GDM1 (cell line): ENCODE measurements at places on chromosomes 3 and 15.
A peak's percentile ranks its signal among the peaks of the same experiment; 100 is the strongest.

GRCh38 chr3:70873686-70874085 is 561.2 kb upstream of the MDFIC2 start:
- DNase-seq: no peak

GRCh38 chr3:52238761-52239701 is at the start of gene TWF2:
TSS of gene TWF2 (minus strand) at chr3:52239158. CDS start at chr3:52239016, 142 bp downstream.
- peak; percentile 87 for DNase-seq

DNA sequence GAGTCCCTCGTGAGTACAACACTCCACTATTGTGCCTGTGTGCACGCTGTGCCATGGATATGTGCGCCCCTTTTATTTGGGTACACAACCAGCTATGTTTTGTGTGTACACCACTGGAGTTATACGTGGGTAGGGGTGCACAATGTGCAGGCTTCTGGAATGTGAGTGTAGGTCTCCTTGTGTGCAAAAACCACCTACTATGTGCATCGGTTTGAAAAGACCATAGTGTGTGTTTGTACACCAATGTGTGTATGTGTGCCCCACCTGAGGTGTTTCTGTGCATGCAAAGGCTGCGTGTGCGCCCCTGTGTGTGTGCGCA is 86.4 kb upstream of the ALDH1L1 start:
- DNase-seq: no peak

- DNase-seq: no peak
These were observed 24.1 kb downstream of the CACNA1D start for GRCh38 chr3:53518495-53518981.

DNA sequence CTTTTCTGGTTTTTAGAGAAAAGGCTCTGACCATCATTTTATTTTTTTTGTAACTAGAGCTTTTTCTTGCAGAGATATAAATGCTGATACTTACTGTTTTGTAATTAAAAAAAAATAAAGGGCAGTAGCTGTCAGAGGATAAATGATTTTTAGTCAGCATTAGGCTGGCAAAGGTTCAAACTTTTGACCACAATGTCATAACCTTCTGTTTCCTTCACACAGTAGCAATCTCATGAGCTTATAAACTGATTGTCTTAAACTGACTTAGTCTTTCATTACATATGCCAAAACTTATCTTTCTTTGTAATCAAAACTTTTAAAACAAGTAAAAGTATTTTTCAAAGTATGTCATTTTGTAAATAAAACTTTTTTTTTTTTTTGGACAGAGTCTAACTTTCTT is 841.9 kb downstream of the OTOL1 start:
- DNase-seq: no peak

DNA sequence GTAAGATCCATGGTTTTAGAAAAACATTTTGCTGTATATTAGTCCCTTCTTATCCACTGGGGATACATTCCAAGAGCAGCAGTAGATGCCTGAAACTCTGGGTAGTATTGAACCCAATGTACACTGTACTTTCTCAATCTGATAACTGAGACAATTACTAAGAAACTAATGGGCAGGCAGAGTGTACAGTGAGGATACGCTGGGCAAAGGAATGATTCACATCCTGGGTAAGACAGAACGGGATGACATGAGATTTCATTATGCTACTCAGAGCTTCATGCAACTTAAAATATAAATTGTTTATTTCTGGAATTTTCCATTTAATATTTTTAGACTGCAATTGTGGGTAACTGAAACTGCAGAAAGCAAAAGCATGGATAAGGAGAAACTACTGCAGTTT is 46.2 kb upstream of the TEX55 start:
- no peak for DNase-seq

- no peak for DNase-seq
These were observed 77.4 kb downstream of the ANXA2 start for GRCh38 chr15:60320365-60320764.

DNA sequence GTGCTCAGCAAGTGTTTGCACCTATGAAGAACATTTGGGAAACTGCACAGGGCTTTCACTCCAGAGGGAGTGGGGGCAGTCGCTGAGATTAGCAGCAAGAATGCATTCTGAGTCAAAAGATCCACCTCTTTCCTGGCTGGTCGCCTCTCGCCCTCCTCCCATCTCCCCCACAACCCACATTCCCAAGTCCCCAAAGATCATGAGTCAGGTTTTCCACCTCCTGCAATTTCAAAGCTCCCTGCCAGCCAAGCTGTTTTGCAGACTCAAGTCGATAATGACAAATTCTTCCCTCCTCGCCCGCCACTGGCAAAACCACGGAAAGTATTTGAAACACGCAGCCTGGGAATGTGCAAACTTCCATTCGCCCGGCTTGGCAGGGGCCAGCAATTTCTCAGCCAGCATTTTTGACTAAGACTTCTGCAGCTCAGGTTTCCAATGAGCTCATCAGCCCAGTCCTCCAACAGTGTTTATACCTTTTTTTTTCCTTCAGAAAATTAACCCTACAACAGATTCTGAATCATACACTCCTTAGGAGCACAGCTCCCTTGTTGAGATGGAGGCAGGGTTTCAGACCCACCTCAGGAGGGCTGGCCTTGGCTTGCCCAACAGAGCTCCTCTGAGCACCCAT is 181.4 kb downstream of the SMAD6 start:
- DNase-seq: no peak

DNA sequence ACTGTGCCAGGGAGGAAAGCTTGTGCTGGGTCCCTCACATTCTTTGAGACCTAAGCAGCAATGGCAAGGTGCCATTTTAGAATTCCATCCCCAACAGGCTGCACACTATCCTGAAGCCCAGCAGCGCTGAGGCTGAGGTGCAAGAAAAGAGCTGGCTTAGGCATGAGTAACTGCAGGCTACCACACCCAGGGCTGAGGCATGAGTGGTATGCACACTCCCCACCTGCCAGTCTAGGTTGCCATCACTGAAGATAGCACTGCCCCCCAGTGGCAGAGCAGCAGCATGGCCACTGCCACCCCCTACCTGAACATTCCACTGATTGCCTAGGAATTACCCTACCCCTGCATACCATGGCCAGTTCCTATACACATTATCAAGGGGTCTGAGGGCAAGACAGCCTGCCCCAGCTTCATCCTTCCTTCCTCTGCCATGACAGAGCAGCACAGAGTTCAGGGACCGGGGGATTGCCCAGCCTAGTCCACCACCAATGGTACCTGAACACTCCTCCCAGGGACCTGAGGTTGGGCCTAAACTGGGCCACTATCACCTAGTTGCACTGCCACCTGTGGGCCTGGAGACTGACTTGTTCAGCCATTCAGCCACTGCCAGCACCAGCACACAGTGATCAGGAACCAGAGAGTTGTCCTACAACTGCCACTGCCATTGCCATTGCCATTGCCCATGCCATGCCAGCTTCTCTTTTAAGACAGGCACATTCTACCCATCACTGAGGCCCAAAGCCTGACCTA is 129.8 kb downstream of the SATB1 start:
- DNase-seq: peak; percentile 90

DNA sequence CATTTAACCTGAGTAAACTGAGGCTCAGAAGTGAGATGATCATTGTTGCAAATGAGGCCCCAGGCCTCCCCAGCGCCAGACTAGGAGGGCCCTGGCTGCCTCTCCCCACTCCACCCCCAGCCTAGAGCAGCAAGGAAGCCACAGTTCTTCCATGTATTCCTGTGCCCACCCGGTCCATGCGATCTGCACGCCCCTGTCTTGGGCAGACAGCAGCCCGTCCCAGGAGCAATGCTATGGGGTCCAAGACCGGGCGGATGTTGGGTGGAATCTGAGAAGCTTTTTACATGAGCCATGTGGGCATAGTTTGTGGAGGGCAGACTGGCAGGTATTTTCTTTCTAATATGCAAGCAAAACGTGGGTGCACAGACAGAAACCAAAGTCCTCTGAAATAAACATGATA is 15.1 kb downstream of the SH2D7 start:
- DNase-seq: no peak

GRCh38 chr15:56537881-56538280 is 72.9 kb upstream of the MNS1 start:
- DNase-seq: no peak

- DNase-seq: no peak
These were observed 908.2 kb upstream of the NR2F2 start for GRCh38 chr15:95422255-95422654.

DNA sequence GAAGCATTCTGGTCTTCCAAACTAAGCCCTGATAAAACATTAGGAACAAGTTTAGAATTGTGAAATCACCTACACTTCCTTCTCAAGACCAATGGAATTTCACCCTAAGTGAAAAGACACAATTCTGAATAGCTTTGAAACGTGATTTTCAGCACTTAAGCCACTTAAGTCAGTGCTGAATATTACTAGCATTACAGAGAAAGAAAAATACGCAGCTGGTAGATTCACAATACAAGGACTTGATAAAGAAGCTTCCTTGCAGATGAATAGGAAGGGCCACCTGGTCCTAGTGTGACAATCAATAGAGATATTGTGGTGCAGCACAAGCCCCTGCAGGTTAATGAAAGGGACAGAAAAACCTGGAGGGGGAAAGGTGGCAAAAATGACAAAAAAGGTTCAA is 353.1 kb upstream of the ALCAM start:
- DNase-seq: no peak

- no peak for DNase-seq
These were observed 23.2 kb downstream of the MRPS25 start for GRCh38 chr3:15041950-15042349.

DNA sequence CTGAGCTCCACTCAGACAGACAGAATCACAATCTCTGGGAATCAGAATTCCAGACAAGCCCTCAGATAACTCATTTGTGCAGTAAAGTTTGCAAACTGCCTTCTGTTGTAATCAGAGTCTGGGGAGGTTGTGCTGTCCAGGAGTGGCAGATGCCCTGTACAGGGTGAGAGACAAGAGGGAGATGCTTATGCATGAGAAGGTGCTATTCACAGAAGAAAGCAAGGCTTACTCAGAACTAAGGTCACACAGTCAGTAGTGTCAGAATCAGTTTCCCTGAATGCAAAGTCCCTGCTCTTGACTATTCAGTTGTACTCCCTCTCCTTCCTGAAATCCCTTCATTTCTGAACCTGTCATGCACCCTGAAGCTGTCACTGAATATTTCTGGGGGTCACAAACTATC is 43.7 kb downstream of the SRPRB start:
- no peak for DNase-seq

DNA sequence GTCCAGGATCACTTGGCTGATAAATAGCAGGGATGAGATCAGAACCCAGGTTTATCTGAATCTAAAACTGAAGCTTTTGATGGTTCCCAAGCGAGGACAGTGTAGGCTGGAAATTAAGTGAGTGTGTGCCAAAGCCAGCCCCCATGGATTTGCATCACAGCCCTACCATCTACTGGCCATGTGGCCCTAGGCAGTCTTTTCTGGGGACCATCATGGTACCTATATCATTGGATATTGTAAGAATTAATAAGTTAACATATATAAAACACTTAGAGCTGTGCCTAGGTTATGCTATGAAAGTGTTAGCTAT is 32.8 kb upstream of the SSR3 start:
- DNase-seq: no peak

DNA sequence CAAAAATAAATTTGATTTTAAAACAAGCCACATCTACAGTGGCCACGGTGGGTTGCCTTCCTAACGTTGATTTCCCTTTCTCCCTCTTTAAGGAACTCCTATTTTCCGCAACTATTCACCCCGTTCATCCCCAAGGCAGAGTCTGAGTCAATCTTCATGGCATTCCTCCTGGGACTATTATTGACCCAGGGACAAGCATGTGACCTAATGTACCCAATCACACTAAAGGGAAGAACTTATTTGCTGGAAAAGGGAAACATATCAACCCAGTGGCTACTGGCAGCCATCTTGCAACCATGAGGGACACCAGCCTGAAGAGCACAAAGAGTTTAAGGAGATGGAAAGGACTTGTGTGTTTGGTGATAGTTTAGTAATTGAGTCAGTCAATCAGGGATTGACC is 55.4 kb upstream of the ARHGEF3 start:
- no peak for DNase-seq

DNA sequence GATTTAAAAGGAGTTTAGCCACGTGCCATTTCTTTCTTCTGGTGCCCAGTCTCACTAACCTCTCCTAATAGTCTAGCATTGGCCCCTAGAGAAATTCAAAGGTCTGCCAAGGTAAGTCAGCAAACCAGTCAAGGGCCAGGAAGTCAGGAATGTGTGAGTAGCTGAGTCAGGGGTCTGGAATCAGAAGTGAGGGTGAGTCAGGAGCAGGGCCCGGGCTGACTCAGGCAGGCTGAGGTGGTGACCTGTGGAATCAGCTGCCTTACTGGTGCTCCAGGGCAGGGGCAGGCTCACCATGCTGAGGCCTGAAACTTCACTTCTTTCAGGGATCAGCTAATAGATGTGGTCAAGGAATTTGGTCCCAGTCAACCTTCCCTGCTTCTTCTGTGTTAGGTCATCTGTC is 105.8 kb upstream of the MYZAP start:
- DNase-seq: no peak

- no peak for DNase-seq
These were observed 20.9 kb upstream of the SSUH2 start for GRCh38 chr3:8665407-8665896.

- DNase-seq: no peak
These were observed 291.3 kb upstream of the TRIM42 start for GRCh38 chr3:140386357-140387100.

- no peak for DNase-seq
These were observed 26.6 kb downstream of the EHD4 start for GRCh38 chr15:41945731-41946130.

- DNase-seq: no peak
These were observed 225.6 kb upstream of the LMCD1 start for GRCh38 chr3:8276056-8276455.

DNA sequence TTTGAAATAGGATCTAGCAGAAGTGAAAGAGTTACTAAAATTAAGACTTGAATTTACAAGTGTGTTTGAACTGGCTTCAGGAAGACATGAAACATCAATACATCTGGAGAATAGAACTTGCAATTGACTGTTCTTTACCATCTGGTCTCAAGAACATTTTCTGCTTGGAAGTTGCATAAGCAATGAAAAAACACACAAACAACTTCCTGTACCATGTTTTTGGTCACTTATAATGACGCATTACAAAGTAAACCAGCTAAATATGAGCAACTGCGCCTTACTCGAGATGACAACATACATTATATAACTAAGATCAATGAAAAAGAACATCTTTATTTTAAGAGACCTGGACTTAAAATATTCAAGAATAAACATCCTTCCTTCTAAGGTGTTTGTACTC is 112.5 kb downstream of the TIGIT start:
- DNase-seq: no peak

GRCh38 chr15:55513152-55513551 is 5.1 kb upstream of the DNAAF4 start:
- no peak for DNase-seq
